Left ventricle myocardium superior (tissue), 1 donor: ENCODE measurements at places on chromosomes 7 and 10. TPM values are rescaled to one million over a fixed set of nuclear protein-coding genes. Genes with fewer than 3 reads are reported as not detected.

DNA sequence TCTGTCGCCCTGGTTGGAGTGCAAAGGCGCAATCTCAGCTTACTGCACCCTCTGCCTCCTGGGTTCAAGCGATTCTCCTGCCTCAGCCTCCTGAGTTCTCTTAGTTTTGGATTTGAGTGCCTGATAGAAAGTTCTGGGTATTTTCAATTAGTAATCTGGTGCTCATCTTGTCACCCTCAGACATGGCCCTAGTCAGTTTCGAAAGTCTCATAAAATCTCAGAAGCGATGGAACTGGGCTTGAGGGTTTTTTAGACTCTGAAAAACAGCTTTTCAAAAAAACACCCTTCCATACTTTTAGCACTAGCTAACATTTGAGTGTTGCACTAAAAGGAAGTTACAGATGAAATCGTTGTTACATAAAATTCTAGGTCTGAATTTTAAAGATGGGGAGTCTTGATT, 9.4 kb upstream of the PIP4K2A start:
- no peak for DNase-seq

IGF2BP3 gene
- total RNA-seq, result not detected

- no peak for DNase-seq
These were observed 119.7 kb upstream of the SLC25A13 start for GRCh38 chr7:96441436-96442084.

CRPPA gene
- 7.5 TPM for total RNA-seq

PLEKHS1 gene
- not detected for total RNA-seq
